AG08395 (cell line): ENCODE measurements at places on chromosomes 5 and 9.

GRCh38 chr5:141326088-141326854 lies 4.0 kb upstream of the PCDHGA1 start:
- DNase-seq: peak; percentile 81

- DNase-seq: no peak
Measured at GRCh38 chr5:149161026-149161687, 19.9 kb downstream of the ABLIM3 start.

DNA sequence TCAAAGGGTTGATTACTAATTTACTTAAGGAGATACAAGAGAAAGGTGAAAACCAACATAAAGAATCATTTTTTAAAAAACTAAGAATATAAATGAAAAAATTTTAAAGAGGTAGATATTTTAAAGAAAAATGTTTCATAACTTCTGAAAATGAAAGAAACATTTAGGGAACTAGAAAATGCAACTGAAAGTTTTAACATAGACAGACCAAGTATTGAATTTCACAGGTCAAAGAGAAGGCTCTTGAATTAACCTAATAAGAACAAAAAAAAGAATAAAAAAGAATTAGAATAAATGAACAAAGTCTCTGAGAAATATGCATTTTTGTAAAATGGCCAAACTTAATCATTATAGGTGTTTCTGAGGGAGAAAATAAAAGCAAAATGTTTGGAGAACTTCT lies 16.1 kb upstream of the FAM174A start:
- no peak for DNase-seq

DNA sequence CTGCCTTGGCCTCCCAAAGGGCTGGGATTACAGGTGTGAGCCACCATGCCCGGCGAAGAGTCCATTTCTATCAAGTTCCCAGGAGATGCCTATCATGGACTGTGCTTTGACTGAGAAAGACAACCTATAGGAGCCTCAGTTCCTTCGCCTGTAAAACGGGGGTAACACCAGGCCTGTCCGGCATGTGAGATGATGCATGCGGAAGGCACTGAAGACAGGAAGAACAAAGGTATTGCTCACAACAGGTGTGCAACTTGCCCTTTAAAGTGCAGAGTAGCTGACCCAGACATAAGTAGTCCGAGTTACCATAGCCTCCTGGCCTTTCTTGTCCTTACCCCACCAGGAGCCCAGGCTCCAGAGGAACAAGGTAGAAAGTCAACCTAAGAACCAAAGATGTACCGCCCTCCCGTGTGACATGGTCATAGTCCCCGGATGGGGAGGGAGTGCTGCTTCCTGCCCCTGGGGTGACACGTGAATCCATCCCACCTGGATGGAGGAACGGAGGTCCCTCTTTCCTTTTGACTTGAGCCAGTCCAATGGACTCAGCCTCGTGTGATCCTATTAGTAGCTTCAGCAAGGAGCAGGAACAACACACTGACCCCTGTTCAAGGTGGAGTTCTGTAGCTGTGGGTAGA lies 60.3 kb downstream of the HSPA4 start:
- no peak for DNase-seq

DNA sequence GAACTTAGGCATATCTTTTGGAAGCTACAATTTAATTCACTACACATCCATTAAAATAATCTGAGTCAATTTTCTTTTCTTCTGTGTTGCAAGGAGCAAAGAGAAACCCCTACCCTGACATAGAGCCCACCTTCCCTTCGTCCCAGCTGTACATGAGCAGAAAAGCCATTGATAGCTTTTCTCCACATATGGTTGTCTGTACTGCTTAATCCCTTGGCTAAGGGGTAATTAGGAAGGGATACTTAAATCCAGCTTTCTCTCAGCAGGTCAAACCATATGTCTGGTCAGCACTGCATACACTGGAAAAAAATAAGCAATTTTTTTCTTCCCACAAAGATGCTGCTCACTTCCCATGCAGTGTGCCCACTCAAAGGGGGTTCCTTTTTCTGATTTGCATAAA lies 94.7 kb upstream of the RAD23B start:
- DNase-seq: no peak

- no peak for DNase-seq
Measured at GRCh38 chr9:3468421-3469205, 57.2 kb downstream of the RFX3 start.

- DNase-seq: no peak
Measured at GRCh38 chr9:89412951-89413350, 85.0 kb downstream of the SEMA4D start.

DNA sequence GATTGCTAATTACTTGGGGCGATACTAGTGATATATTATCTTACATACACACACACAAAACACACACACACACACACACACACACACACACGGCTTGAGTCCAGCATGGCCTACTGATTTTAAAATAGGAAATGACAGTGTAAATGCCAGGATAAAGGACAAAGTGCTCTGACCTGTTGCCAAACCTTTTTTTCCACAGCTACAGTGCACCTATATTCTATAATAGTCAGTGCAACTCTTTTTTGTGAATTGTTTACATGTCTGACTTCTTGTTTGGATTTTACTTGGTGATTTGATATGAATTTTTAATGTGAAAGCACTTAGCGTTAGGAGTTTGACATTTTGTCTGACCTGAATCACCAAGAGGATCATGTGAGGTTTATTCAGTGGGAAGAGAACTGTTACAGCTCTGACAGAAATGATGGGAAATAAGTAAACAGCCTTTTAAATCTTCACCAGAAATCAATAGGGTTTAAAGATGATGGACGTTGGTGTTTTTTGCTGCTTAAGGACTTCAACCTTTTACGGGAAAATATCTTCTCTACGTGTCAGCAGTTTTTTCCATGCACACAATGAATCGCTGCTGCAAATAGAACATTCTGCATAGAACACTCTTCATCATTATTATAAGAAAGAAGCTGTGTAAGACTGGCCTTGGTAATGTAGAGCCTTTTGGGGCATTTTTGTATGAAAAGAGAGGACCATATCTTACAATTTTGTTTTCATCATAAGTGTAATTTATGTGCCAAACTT lies 218.5 kb downstream of the RANBP17 start:
- no peak for DNase-seq

DNA sequence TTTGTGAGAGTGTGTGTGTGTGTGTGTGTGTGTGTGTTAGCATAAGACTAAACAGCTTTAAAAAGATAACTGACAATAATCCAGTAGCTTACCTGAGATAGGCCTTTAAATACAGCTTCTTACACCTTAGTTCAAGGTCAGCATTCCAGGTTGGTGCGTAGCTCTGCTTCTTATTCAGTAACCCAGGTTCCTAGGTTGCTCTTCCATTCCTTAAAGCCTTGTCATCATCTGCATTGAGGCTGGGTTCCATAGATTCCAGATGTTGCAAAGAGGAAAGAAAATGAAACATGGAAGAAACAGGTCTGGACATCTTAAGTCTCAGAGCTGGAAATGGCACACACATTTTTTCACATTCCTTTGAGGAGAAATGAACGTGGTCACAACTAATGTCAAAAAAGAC lies 53.9 kb upstream of the CAMK4 start:
- no peak for DNase-seq

DNA sequence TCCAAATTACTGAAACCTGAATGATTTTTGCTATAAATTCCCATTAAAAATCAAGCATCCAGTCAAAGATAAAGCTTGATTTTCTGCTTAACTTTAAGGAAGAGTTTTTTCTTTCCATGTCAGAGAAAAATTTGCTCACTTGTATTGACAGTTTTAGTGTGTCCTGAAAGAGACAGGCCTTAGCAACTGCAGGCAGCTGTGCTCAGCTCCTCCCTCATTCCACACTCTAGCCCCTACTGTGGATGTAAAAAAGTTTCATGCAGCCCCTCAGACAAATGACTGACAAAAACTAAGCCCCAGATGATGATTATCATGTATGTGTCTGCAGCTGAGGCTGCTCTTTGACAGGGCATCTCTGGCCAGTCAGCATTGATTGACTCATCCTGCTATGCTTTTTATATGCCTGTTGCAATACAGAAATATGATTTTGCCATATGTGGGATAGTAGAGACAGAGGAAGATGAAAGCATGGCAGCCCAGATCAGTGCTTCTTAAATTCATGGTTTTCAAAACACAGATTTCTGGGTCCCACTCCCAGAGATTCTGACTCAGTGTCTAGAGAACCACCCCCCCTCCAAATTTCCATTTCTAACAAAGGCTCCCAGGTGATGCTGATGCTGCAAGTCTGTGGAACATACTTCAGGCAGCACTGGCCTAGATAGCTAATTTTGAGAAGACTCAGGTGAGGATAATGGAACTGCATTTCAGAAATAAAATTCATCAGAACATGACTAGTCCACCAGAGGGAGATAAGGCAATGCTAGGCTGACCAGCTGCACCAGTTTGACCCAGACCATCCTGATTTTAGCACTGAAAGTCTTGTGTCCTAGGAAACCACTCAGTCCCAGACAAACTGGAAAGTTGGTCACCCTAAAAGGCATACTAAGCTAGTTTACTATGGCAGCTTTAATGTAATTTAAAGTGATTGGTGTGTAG lies 298.7 kb upstream of the KCNN2 start:
- no peak for DNase-seq

- no peak for DNase-seq
Measured at GRCh38 chr5:476102-476813, 33.3 kb downstream of the EXOC3 start.

DNA sequence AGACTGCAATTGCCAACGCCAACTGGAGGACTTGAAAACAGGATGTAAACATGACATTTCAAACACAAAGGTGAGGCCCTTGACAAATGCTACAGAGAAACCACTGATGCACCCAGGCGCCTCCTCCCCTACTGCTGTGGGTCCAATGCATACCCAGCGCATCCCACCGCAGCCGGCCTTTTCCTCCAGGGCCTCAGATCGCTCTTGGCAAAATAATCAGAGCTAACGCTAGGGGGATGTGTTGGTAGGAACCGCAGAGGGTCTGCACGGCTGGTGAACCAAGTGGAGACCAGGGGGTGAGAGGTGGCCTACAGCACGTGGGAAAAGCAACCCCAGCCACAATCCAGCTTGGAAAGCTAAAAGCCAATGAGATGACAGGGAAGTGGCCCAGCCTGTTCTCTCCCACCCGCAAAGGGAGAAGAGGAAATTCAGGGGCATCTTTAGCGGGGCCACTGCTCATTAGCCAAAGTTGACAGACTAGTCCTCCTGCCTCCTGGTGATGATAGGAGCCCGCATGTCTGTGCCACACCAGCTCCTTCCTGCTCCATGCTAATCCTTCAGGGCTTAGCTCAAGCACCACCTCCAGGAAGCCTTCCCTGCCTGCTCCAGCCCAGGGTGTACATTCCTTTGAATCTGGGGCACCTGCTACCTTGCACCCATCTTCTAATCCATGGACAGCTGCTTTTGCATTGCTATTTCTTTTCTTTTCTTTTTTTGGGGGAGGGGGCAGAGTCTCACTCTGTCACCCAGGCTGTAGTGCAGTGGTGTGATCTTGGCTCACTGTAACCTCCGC lies 5.9 kb downstream of the FAM163B start:
- DNase-seq: no peak

DNA sequence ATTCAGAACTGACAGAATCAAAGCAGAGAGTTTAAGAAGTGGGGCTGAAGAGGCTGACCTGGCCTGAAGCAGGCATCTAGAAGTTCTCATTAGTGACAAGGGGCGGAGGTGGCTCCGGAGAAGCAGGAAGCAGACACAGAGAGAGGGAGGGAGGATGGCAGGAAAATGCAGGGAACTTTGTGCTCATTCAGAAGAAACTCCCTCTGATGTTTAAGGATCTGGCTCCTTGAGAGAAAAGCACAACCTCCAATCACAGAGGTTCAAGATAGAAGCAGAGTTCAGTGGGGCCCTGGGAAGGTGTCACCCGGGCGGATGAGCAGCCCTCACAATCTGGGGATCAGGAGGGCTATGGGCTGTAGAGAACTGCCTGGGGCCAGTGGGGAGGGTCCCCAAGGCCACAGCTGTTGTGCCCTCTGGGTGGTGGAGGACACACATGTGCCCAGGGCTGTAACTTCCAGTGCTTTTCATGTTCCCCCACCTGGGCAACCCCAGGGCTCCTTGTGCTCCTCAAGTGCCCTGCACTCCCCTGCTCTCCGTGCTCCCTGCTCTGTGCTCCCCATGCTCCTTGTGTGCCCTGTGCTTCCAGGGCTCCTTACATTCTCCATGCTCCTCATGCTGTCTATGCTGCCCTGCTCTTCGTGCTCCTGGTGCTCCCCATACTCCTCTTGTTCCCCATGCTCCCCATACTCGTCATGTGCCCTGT lies 51.4 kb downstream of the TRIP13 start:
- no peak for DNase-seq

DNA sequence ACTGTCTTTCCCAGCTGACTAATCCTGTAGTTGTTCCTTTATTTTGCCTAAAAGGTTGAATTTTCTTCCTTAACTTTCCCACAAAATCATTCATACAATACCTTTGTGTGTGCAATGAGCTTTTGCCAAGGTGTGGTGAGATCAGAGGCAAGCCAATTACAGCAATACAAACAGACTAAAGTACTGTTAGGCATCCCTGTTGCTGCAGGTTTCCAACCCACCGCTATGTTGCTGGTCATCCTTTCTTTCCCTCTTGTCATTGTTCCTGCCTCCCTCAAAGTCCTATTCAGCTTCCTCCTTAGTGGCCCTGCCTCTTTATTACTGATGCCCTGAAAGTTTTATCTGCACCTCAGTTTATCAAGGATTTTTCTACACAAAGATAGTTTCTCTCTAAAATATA lies 22.1 kb downstream of the ITGA2 start:
- DNase-seq: no peak

- no peak for DNase-seq
Measured at GRCh38 chr9:100063185-100063584, 35.6 kb downstream of the ERP44 start.

GRCh38 chr9:71767776-71768321 lies 464 bp downstream of the CEMIP2 start:
- peak; percentile 35 for DNase-seq

GRCh38 chr5:138972836-138973235 lies 97.7 kb upstream of the LRRTM2 start:
- DNase-seq: no peak

DNA sequence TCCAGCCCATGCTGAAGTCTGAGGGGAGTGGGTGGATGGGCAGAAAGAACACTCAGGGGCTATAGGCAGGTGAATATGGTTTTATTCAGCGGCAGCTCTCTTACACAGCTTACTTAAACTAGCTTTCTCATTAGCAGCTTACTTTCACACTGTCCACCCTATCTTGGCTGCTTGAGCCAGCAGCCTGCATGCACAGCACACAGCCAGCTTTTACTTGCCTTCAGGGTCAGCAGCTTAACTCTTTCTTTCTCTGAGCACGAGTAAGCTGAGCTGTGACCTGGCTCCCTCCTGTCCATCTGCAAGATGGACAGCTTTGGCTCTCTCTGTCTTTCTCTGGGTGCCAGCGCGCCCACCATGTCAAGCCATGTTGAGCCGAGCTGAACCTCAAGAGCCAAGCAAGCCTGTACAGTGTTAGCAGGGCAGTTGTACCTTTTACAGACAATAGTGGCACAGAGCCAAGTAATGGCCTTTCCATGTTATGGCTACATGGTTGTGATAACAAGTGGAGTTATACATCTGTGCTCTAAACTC lies 1054.9 kb downstream of the PTPRD start:
- DNase-seq: no peak
